CD4-positive, alpha-beta T cell treated with Interleukin-6 for 4 hours (primary cell): ENCODE measurements at places on chromosomes 5 and 9.

- no peak for DNase-seq
These were observed 31.2 kb downstream of the CEP72 start for GRCh38 chr5:643351-643801.

DNA sequence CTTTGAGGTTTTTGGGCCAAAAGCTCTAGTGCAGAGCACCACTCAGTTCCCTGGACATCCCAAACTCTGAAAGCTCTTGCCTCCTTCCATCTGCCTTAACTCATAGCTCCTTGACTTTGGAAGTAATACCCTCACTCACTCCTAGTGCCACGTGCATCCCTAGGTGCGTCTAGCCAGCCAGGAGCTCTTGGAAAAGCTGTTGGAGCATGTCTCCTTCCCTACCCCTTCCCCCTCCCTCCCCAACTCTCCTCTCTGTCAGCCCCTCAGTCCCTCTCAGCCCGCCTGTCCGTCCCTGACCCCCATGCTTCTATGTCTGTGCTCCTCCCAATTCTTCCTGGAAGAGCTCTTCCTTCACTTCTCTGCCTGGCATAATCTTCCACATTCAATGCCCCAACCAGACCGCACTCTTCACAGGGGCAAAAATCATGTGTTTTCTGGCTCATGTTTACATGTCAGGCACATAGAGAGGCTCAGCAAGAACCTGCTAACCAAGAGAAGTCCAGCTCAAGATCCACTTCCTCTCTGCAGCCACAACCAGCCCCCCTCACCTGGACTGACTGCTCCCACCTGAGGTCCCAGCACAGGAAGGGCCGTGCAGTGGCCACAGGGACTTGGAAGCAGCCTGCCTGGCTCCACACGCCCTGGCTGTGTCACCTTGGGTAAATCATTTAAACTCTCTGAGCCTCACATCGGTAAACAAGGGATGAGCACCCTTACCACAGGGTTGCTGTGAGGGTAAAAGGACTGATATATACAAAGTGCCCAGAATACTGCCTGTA is 58.4 kb downstream of the WHRN start:
- DNase-seq: no peak

DNA sequence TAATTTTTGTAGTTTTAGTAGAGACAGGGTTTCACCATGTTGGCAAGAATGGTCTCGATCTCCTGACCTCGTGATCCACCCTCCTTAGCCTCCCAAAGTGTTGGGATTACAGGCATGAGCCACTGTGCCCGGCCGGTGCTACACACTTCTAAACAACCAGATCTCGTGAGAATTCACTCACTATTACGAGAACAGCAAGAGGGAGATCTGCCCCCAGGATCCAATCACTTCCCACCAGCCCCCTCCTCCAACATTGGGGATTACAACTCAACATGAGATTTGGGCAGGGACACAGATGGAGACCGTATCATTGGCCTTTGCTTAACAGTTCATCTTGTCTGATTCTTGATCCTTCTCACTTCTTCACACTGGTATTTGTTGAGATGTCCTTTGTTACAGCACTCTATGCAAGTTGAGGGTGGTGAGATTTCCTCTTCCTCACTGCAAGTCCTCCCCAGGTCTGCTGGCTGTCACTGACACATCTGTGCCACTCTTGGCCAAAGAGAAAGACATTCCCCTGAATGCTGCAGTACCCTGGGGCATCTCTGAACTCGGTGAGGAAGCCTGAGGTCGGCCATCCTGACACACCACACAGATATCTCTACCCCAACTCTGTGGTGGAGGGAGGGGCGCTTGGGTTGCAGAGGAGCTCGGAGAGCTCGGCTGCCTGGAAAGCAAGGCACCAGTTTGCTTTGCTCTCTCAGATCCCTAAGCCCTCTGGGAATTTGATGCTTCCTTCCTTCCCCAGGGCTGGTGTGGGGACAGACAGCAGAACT is 4.2 kb upstream of the SUB1 start:
- no peak for DNase-seq

- peak; percentile 46 for DNase-seq
These were observed 596 bp upstream of the CDC37L1 start for GRCh38 chr9:4678679-4679267.

DNA sequence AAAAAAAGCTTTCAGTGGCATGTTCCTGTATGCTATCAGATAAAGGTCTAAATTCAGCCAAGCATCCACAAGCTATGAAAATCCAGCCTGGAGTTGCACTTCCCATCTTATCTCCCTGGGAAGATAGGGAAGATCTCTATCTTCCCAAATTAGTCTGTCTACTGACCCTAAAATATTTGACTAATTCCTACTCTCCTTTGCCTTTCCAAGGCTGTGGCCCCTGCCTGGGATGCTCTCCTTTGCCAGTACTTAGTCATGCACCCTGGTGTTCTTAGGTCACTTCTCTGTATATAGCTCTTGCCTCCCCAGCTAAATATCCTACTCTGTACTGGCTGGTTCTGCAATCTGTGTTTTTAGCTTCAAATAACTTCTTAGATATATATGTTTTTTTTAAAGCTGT is 44.0 kb upstream of the PLPP1 start:
- DNase-seq: no peak

DNA sequence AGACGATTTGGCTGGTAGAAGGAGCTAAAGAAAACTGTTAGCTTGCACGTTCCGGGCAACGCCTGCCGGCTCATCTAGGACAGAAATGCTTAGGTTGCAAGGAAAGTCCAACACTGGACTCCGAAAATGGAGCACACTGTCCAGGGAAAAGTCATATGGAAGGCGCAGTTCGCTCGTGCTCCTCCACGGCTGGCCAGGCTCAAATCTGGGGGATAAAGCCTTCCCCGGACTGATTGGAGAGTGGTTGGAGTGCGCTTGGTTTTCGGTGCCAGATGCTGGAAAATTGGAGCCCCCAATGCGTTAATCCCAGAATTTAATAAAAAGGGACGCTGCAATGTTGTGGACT is 955 bp downstream of the CDH6 start:
- DNase-seq: no peak

DNA sequence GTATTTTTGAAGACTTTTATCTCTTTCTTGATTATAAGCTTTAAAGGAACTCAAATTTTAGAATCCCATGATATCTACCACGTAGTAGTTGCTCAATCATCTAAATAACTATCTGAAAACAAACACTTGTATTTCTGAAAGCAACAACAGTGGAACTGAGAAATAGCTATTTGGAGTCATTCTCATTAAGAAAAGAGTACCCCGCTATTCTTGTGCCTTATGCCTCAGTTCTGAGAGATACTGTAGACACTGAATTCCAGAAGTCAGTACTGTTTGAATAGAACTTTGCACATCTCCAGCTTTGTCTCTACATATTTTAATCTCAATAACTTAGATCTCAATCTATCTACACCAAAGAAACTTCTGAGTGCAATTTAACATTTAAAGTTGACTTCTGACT is 11.4 kb downstream of the CHD1 start:
- no peak for DNase-seq

DNA sequence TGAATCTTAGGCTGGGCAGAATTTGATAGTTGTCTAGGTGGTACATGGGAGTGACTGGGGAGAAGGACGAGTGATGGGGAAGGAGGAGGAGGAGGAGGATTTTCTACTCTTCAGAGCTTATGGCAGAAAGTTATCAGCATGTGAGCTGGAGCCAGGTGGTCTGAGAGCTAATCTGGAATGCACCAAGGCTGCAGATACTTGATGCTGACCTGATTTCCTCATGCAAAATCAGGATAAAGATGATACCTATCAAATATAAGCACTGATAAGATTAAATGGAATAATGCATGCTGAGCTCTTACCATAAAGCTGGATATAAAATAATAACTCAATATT is 250.4 kb downstream of the SEMA5A start:
- DNase-seq: no peak

- no peak for DNase-seq
These were observed 634.0 kb downstream of the MAT2B start for GRCh38 chr5:164139423-164139822.

DNA sequence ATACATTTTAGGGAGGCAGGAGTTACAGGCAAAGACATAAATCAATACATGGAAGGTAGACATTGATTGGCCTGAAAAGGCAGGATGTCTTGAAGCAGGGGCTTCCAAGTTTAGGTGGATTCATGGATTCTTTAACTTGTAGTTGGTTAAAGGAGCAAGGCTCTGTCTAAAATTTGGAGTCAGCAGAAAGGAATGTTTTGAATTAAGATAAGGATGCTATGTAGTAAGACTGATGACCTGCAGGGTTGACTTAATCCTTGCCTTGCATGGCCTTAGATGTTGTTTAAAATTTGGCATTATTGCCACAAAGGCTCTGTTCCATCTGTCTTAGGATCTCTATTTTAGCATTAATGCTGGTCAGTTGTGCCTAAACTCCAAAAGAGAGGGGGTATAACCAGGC is 171.3 kb downstream of the C5orf15 start:
- DNase-seq: no peak

DNA sequence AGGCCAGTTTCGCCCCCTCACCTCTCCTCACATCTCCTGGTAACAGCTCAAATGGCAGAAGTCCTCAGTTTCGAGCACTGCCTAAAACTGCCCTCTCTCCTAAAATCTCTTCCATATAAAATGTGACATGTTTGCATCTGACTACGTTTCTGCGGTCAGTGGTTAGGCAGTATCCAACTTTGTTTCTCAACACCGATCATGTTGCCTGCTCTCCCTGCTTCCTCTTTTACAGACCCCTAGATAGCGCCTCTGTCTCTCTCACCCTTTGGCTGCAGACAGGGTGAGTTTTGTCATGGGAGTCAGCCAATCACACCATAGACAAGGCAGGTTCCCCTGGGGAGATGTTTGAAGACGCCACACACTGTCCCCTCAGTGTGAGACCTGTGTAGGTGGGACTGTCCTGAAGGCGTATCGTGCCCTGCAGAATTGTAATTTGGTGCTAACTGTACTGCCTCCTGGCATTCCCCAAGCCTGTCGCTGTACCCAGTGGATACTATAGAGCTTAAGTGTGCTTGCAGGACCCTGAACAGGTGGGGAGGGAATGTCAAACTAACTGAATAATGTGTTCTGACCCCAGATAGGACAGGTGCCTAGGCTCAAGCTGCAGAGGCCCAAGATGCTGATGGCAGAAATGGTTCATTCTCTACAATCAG is 1.1 kb downstream of the HEXB start:
- DNase-seq: peak; percentile 3

DNA sequence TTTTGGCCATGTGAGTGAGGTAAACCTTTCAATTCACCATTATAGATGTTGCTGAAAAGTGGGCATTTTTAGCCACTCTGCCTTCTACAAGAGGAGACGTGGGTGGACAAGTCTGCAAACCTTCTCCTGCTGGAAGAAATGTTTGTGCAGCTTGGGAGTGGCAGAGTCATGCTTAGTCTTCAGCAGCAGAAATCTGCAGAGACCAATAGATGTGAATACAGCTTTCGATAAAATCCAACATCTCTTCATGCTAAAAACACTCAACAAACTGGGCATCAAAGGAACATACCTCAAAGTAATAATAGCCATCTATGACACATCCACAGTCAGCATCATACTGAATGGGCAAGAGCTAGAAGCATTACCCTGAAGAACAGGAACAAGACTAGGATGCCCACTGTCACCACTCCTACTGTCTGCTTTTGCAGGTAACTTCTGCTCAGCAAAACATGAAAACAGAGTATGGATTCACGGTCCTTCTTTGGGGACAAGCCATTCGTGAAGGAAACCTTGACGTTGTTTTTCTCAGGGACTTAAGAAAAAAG is 91.3 kb downstream of the RALGPS1 start:
- DNase-seq: no peak

DNA sequence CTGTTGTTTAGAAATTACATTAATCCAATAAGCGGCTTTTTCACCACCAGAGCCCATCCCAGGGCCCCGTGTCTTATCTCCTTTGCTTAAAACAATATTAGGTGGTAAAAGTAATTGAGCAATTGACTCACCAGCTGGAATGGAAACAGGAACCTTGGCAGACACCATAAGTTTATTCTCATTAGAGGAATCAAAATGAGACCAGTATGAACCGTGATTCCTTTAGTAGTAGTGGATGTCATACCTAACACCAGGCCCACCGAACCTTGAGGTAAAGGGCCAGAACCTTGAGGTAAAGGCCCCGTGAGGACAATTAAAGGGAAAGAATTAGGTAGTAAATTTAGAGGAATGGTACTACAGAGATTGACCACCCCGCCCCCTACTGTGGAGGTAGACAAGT is 16.5 kb downstream of the HSDL2 start:
- no peak for DNase-seq

DNA sequence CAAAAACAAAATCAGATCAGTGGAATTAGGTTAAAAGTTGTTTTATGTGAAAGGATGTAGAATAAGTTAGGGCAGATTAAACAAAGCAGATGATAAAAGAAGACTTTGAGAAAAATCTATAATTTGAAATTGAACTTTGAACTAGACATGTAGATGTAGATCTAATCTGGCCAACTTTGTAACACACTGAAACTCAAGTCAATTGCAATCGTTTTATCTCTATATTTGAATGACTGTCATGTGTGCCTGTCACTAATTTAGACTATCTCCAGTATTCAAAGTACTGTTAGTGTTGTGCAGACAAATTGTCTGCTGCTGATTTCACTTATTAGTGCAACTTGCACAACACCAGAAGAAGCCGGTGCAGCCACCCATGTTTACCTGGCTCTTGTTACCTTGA is 39.8 kb downstream of the ACOT12 start:
- no peak for DNase-seq

DNA sequence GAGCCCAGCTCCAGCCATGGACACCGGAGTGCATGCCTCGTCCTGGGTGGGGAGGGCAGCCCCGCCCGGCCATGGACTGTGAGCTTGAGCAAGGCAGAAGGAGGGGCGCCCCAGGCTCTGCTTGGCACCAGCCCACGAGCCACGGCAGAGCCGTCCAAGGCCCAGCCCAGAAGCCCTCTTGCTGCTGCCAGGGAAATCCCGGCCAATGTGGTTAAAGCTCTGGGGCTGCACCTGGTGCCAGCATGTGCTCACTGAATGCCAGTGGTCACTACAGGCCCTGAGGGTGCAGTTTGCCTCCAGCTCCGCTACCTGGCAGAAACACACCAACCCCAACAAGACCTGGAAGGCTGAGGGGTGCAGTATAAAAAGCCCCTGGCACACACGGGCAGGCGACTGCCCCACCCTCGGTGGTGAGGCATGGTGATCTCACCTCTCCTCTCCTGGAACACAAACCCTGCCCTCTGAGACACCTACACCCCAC is 11.8 kb downstream of the BRD3 start:
- DNase-seq: no peak

DNA sequence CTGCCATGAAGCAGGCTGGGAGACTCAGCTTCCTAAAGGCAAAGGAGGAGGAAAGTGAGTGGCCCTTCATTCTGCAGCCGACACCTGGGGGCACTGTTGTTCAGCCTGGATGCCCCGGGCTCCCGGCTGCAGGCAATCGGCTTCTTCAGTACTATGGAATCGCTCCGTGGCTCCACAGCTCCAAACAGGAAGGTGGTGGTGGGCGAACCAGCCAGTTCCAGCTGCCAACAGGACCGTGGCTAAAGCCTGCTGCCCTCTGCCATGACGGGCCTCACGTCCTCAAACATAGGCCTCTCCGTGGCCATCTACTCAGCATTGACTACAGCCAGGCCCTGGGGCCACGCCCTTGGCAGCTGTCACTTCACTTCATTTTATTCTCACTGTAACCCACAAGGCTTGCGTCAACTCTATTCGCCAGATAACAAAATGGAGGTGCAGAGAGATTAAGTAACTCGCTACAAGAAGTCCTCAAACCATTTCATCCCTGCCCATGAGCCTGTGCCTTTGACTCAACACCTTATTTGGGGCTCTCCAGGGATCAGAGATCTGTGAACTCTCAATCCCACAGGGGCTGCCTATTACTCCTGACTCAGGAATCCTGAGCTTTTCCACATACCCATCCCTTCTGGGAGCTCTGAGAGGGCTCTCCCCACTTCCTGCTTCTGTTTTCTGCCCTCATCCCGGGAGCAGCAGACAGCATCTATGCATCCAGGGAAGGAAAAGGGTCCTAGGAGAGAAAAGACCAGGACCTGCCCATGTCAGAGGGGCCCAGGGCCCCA is 38.0 kb downstream of the PAX5 start:
- DNase-seq: peak; percentile 59
